ENCODE measurements at places on chromosomes 1 and 21. TPM values are rescaled to one million over a fixed set of nuclear protein-coding genes. Genes with fewer than 3 reads are reported as not detected.

DNA sequence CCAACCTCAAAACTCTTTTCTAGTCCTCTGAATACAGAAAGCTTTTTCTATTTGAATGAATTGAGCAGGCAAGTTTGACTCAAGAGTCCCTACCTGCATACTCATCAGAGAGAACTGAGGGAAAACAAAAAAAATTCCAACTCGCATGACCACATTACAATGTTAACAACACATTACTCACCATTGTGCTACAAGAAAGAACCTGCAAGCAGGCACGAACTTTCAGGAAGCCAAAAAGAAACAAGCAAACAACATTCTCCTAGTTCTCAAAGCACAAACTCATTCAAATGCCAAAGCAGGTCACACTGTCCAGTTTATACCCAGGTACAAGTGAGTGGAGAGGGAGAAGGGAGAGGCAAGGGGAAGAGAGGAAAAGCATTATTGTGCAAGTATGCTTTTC is 14.6 kb downstream of the OTUD7B start:
- no peak overlapping the region for H3K4me3 ChIP-seq
- peak; percentile 46 for DNase-seq
- H3K27me3 ChIP-seq = no peaks in the 10 kb centered on the region
- H3K36me3 ChIP-seq = no peaks in the 10 kb centered on the region
- peak overlapping the region; percentile 84 for H3K27ac ChIP-seq

- H3K4me1 ChIP-seq = no peaks in the 10 kb centered on the region
- no peak overlapping the region for H3K27ac ChIP-seq
- no peaks in the 10 kb centered on the region for H3K27me3 ChIP-seq
- no peak overlapping the region for H3K4me3 ChIP-seq
- H3K36me3 ChIP-seq = no peaks in the 10 kb centered on the region
- DNase-seq = no peak
These were observed 17.3 kb downstream of the CD58 start for GRCh38 chr1:116553386-116554115.

- H3K27me3 ChIP-seq = no peaks in the 10 kb centered on the region
- no peak overlapping the region for H3K27ac ChIP-seq
- no peaks in the 10 kb centered on the region for H3K36me3 ChIP-seq
- DNase-seq = no peak
These were observed 528.6 kb downstream of the LTN1 start for GRCh38 chr21:28464095-28464494.

DNA sequence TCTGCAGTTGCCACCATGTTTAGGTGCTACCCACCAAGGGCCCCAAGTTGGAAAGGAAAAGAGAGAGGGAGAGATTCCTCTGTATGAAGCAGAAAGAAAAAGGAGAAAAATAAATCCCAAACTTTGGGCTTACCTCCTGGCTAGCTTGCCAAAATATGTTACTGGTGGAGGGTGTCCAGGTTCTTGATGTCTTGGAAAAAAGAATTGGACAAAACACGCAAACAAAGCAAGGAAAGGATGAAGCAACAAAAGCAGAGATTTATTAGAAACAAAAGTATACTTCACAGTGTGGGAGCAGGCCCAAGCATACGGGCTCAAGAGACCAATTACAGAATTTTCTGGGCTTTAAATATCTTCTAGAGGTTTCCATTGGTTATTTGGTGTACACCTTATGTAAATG is 204.5 kb upstream of the LRRC7 start:
- no peak overlapping the region for H3K4me3 ChIP-seq
- no peak overlapping the region for H3K27ac ChIP-seq
- DNase-seq = no peak
- H3K36me3 ChIP-seq = no peaks in the 10 kb centered on the region
- no peaks in the 10 kb centered on the region for H3K27me3 ChIP-seq
- no peaks in the 10 kb centered on the region for H3K4me1 ChIP-seq

DNA sequence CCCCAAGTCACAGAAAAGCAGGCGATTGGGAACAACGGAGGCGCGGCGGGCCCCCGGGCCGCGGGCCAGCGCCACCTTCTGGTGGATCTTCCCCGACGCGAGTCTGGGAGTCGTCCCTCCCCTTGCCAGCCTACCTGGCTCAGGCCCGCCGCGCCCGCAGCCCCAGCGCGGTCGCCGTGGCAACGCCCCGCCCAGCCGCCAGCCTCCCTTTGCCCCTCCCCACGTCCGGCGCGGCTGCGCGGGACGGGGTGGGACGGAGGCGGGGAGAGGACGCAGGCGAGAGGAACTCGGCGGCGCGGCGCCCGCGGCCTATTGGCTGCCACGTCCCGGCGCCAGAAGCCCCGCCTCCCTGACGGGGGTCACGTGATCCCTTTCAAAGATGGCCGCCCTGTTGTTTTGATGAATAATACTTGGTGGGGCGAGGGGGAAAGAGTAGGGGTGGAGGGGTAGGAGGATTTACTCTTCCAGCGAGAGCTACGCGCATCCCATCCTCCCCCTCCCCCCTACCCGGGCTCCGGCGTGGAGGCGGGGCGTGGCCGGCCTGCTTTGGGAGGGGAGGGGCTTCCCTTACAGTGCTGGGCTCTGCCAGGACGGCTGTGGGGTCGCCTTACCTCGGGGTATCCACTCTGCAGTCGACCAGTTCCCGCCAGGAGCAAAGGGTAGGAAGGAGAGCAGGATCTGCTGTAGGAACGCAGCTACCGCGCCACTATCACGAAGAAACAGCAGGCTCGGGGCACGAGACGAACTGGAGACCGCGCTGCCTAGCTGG is at the start of gene UBE4B:
Gene UBE4B, plus strand, starts transcription at position 369 of the 769 bp plus-strand sequence. CDS start 713 bp downstream, outside the sequence.
- peaks cover 17% of the 10 kb centered on the region for H3K4me1 ChIP-seq
- H3K36me3 ChIP-seq = no peaks in the 10 kb centered on the region
- H3K27me3 ChIP-seq = no peaks in the 10 kb centered on the region
- H3K4me3 ChIP-seq = peak within 1 kb of the TSS; percentile 42
- peak; percentile 98 for DNase-seq
- H3K27ac ChIP-seq = peak within 1 kb of the TSS; percentile 97

GRCh38 chr1:154851392-154852177 is 18.5 kb downstream of the KCNN3 start:
- no peak for DNase-seq
- no peak overlapping the region for H3K27ac ChIP-seq

- H3K4me1 ChIP-seq = peaks cover 32% of the 10 kb centered on the region
- no peaks in the 10 kb centered on the region for H3K27me3 ChIP-seq
- no peak overlapping the region for H3K4me3 ChIP-seq
These were observed 41.5 kb downstream of the LRRC3 start for GRCh38 chr21:44496564-44497550.

DNA sequence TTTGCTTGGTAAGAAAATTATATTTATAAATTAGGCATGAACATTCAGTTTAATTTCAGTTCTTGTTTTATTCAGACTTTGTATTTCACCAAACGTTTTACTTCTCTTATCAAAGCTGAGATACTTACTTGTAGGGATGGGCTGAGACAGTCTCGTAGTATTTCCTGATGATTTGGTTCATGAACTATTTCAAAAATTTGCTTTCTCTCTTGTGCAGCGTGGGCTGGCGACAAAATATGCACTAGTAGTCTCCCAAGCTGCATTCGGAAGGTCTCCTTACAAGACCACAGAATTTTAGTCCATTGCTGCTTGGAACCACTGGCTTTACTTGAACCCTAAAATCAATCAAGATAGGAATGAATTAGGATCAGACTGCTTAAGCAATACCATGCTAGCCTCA is 91.7 kb upstream of the GNG4 start:
- no peak overlapping the region for H3K4me3 ChIP-seq
- H3K27ac ChIP-seq = no peak overlapping the region
- no peaks in the 10 kb centered on the region for H3K27me3 ChIP-seq
- DNase-seq = no peak
- no peaks in the 10 kb centered on the region for H3K4me1 ChIP-seq

DNA sequence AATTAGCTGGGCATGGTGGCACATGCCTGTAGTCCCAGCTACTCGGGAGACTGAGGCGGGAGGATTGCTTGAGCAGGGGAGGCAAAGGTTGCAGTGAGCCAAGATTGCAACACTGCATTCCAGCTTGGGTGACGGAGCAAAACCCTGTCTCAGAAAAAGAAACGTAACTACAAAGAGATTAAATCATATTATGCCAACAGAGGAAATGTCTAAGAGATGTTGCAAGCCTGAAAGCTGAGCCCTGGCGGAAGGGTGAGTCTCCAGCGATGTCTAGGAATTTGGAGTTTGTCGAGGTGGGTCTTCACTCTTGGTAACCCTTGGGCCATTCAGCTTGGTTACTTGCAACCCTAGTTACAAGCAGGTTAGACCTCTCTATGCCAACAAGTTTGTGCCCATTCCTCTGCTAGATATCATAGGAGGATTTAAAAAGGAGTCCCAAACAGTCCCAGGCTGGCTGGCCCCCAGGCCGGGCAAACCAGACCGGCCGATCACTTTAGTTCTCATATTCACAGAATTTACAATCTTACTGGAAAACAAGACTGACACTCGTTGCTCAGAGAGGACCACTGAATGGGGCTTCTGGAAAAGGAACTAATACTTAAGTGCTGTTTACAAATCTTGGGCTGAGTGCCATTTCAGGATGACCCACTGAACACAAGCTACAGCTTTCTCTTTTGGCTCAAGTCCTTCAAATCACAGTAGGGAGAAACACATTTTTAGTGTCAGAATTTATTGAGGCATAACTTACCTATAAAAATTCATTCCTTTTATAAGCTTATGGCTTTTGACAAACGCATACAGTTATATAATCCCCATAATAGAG is 27.1 kb downstream of the SLC30A1 start:
- no peak overlapping the region for H3K4me3 ChIP-seq
- peak; percentile 4 for DNase-seq
- H3K27me3 ChIP-seq = no peaks in the 10 kb centered on the region
- H3K36me3 ChIP-seq = no peaks in the 10 kb centered on the region

GRCh38 chr1:15939181-15940109 is 36.5 kb downstream of the ZBTB17 start:
- no peaks in the 10 kb centered on the region for H3K27me3 ChIP-seq
- no peak overlapping the region for H3K4me3 ChIP-seq
- peaks cover 84% of the 10 kb centered on the region for H3K36me3 ChIP-seq
- H3K4me1 ChIP-seq = no peaks in the 10 kb centered on the region

GRCh38 chr1:7596126-7596965 is 174.8 kb upstream of the VAMP3 start:
- H3K4me1 ChIP-seq = no peaks in the 10 kb centered on the region
- no peaks in the 10 kb centered on the region for H3K27me3 ChIP-seq
- H3K27ac ChIP-seq = no peak overlapping the region
- no peak overlapping the region for H3K4me3 ChIP-seq
- DNase-seq = no peak

- H3K27me3 ChIP-seq = no peaks in the 10 kb centered on the region
- no peak for DNase-seq
- no peaks in the 10 kb centered on the region for H3K4me1 ChIP-seq
- no peaks in the 10 kb centered on the region for H3K36me3 ChIP-seq
- H3K27ac ChIP-seq = no peak overlapping the region
- H3K4me3 ChIP-seq = no peak overlapping the region
These were observed 291.0 kb downstream of the CHRM3 start for GRCh38 chr1:239677362-239677761.

- no peaks in the 10 kb centered on the region for H3K4me1 ChIP-seq
- DNase-seq = no peak
- H3K36me3 ChIP-seq = no peaks in the 10 kb centered on the region
- H3K27me3 ChIP-seq = no peaks in the 10 kb centered on the region
- no peak overlapping the region for H3K4me3 ChIP-seq
- no peak overlapping the region for H3K27ac ChIP-seq
These were observed 125.9 kb downstream of the MAST2 start for GRCh38 chr1:45929257-45929687.

DNA sequence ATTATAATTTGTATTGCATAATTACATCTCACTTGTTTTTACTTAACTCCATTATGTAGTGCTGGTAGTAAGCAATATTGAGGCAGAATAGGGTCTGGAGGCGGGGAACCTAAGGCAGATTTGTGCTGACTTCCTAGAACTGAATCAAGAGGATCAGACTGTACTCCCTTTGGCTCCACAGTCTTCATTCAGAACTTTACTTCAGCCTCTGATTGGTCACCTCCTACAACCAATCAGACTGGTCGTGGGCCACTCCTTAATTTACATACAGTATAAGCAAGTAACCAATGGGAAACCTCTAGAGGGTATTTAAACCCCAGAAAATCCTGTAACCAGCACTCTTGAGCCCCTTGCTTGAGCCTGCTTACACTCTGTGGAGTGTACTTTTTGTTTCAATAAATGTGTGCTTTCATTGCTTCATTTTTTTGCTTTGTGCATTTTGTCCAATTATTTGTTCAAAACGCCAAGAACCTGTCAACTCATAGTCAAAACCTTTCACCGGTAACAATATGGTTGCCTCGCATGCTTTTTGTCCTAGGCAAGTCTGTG is 31.6 kb downstream of the ZBTB8OS start:
- no peaks in the 10 kb centered on the region for H3K36me3 ChIP-seq
- no peaks in the 10 kb centered on the region for H3K27me3 ChIP-seq
- H3K27ac ChIP-seq = no peak overlapping the region
- no peak overlapping the region for H3K4me3 ChIP-seq
- no peak for DNase-seq

- no peak for DNase-seq
These were observed 28.6 kb upstream of the FCAMR start for GRCh38 chr1:206998816-206999215.

DNA sequence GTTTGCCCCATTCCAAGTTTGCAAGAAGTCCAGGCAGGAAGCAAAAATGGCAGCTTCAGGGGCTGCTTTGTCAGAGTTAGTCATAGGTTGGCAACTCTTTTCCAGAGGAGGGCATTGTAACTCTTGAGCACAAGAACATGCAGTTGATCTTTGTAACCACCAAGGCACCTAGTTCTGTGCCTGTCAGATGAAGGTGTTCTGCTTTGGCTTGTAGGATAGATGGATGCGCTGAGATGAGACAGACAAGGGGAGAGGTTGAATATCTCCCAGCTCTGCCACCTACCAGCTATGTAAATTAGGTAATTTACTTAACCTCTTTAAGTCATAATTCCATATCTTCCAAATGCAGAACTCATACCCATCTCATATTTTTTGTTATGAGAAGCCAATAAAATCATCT is 89.3 kb downstream of the ZNF648 start:
- H3K4me1 ChIP-seq = no peaks in the 10 kb centered on the region
- DNase-seq = no peak
- H3K27me3 ChIP-seq = no peaks in the 10 kb centered on the region
- H3K36me3 ChIP-seq = no peaks in the 10 kb centered on the region

DNA sequence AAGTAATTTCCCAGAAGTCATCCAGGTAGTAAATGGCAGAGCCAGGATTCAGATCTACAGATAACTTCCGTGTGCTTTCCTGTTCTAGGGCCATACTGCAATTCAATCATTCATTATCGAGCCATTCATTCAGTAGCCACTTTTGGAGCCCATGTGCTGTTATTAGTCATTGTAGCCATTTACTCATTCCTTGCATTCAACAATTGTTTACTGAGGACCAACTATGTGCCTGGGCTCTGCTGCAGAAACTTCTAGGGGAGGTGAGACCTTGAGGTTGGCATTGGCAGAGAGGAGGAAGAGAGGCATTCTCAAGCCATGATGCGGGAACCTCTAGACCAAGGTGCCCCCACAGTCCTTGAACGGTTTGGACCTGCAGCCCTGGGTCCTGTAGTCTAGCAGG is 27.9 kb downstream of the EPHB2 start:
- H3K27me3 ChIP-seq = no peaks in the 10 kb centered on the region
- DNase-seq = no peak

DCDC2B gene
- total RNA-seq = not detected

OR2L2 gene
- 0.27 TPM for total RNA-seq

CD160 gene
- total RNA-seq = not detected

RGS18 gene
- total RNA-seq = 1.3 TPM

ANKRD34A gene
- total RNA-seq = 2.0 TPM

TTLL10 gene
- total RNA-seq = 0.29 TPM

Measured in thyroid gland (tissue), 4 donors.